ENCODE measurements at places on chromosomes 4 and X.

GRCh38 chrX:119389871-119390501 lies 9.2 kb upstream of the SLC25A43 start:
- no peak for DNase-seq

GRCh38 chrX:6768881-6769280 lies 234.0 kb upstream of the VCX3A start:
- DNase-seq, result no peak

DNA sequence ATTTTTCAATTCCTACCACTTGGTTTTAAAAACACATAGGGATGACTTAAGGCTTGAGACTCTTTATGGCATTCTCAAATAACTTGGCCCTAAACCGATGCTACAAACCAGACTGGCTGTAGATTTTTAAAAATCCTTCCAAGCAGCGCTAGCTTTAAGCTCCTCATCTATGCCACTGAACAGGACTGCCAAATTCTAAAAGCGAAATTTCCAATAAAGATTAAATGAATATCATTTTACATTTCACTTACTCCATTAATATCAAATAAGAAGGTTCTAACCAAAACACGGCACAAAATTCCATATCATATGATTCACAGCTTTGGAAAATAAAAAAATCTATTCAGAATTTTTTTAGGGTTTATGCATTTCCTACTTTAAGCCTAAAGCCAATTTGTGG lies 134.2 kb downstream of the FANCB start:
- DNase-seq, result no peak

- no peak for DNase-seq
Observed at GRCh38 chr4:83865417-83866150, 329.7 kb downstream of the GPAT3 start.

DNA sequence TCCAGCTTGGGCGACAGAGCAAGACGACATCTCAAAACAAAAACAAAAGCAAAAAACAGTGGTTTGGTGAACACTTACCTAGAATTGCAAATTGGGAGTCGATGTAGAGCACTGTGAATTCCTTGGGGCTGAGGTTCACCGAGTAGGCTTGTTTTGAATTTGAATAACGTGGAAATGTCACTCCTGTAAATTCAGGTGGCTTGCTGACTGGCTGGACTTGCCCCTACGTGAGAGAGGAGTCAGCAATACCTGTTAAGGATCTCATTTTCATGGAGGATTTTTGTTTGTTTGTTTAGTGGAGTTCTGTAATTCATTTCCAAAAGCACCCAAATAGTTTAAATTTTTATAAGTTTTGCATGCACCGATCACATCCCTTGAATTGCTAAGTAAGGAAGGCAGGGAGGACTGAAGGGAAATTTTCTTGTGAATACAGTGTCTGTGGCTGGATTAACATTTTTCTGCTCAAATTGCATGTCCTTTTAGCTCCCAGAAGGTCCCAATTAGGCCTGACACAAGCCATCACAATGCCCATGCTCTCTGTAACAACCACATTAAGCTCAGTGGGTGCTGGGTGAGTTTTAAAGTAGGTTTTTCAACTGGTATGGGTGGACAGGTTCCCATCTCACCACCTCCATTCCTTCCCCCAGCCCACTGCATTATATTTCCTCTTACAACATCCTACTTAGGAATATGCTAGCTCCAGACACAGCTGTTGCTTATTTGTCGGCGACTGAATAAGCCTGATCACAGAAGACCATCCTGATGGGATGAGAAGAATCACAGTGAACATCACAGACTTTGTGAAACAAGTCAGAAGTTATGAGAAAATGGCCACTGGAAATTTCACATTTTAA lies 58.5 kb upstream of the TTC29 start:
- DNase-seq, result no peak

DNA sequence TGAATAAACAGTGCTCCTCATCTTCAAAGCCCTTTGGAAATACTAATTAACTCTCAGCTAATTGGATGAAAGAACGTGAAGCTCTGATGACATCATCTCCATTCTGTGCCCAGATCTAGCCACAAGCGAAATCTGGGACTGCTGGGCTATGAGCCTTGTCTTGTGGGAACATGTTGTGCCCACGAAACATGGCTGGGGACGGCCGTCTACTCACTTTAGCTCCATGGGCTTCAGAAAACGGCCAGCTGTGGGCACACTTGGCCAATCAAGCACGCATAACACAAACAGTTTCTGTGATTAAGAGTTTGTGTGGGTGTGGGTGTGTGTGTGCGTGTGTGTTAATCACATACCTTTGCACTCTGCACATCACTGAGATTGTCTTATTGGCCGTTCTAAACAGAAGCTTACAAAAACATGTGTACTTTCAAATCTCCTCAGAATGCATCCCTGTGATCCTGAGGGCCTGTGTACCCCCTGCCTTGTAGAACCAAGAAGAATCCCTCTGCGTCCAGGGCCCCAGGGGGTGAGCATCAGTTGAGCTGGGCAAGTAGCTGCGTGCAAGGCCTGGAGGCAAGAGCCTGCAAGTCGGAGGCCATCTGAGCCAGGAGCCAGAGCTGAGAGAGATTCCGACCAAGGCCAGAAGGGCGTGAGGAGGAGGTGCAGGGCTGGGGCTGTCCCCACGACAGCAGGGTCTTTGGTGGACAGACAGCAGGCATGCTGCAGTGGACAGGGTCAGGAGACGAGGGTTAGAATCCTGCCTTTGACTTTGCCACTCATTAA lies 18.7 kb upstream of the ZNF185 start:
- no peak for DNase-seq

GRCh38 chr4:73391774-73392173 lies 12.3 kb upstream of the ALB start:
- DNase-seq, result no peak

DNA sequence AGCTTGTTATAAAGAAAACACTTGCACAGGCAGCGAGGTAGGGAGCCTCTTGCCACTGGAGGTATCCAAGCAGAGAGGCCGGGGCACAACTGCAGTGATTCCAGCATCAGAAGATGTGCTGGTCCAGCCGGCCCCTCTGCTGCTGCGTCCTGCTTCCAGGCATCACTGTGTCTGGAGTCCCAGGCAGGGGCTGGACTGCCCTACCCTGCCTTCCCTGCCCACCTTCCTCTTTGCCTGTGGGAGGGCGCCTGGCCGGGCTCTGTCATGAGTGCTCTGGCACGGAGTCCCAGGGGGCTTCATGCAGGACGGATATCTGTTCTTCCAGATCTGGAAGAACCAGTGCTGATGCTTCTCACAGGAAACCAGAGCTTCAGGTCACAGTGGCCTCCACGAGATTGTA lies 187.6 kb upstream of the PSAPL1 start:
- no peak for DNase-seq

DNA sequence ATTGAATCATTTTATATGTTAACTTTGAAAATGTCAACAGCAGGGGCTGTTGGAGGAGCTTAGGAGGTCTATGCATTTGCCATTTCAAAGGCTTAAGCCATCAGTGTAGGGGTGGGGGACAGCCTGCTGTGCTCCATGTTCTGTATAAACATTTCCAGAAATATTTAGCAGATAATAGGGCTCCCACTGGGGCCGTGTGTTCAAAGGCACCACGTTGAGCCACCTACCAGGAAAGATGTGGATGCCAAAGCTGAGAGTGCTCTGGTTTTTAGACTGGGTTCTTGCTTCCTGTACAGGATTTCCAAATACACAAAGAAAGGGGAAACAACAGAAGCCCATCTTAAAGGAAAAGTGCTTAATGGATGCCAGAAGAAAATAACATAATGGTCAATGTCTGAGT lies 219.5 kb downstream of the CENPC start:
- no peak for DNase-seq

- DNase-seq, result no peak
Observed at GRCh38 chrX:28920153-28920943, 333.1 kb downstream of the IL1RAPL1 start.

DNA sequence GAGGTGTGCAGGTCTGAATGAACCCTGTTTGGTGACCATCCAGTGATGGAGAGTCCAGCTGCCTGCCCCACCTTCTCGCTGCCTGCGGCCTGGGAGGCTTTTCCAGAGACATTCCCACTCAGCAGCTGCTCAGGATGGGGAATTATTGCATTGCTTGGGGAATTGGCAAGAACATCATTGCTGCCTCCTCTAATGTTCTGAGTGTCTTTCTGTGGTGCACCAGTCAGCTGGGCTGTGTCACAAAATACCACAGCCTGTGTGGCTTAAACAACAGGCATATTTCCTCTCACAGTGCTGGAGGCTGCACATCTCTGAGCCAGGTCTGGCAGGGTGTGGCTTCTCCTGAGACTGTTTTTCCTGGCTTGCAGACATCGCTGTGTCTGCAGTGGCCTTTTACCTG lies 86.8 kb upstream of the AFAP1 start:
- no peak for DNase-seq

GRCh38 chr4:98293104-98293887 lies 32.1 kb downstream of the RAP1GDS1 start:
- DNase-seq, result no peak

- no peak for DNase-seq
Observed at GRCh38 chr4:21901831-21902230, 46.7 kb downstream of the KCNIP4 start.

GRCh38 chr4:140374130-140374477 lies 658 bp downstream of the SCOC start:
- DNase-seq, result no peak

DNA sequence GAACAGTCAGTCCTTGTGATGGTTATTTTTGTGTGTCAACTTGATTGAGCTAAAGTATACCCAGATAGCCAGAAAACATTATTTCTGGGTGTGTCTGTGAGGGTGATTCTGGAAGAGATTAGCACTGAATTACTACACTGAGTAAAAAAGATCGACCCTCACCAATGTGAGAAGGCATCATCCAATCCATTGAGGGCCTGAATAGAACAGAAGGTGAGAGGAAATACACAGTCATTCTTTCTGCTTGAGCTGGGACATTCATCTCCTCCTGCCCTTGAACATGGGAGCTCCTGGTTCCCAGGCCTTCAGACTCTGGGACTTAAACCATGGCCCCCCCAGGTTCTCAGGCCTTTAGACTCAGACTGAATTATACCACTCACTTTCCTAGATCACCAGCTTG lies 22.3 kb downstream of the INPP4B start:
- DNase-seq, result no peak

DNA sequence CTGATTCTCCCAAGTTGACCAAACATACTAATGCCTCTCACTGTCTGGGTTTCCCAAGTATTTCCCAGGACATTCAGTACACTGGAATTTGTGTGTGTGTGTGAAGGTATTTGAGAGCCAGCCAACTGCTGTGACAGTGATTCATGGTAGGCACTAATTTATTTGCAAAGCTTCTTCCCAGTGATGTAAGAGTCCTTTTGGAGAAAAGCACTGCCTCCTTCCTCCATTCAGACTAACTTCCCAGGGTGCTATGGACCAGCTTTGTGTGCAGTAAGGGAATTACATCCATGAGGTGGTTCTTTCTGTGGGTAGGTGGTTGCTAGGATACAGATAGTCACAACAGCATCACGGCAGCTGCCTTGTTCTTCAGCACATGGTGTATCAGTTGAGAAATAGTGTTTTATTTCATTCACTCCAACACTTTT lies 8.7 kb downstream of the EGF start:
- DNase-seq, result no peak

DNA sequence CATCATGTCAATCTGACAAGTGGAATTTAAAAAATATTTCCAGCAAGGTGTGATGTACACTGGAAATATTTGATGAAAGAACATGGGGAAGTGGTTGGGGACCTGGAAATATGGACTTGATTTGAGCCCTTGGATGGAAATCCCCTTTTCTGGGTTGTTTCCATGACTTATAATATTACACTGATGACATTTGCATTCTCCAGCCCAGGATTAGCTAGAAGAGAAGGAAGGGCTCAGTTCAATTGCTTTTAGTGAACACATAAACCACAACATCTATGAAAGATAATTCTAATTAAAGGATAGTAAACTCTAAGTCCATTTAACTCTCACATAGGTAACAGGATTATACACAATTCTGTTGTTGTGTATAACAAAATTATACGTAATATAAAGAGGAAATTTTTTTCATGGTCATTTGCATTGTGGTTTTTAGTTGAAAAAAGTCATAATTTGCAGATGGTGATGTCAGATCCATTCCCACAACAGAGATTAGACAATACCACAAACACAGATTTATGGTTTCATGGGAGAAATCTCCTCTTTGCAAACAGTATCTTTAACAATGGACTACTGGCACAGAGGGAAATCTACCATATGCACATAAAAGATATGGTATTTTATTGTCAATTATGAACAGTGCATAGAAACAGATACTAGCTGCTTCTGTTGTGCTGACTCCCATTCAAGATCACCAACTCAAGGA lies 126.5 kb downstream of the DKK2 start:
- DNase-seq, result no peak

DNA sequence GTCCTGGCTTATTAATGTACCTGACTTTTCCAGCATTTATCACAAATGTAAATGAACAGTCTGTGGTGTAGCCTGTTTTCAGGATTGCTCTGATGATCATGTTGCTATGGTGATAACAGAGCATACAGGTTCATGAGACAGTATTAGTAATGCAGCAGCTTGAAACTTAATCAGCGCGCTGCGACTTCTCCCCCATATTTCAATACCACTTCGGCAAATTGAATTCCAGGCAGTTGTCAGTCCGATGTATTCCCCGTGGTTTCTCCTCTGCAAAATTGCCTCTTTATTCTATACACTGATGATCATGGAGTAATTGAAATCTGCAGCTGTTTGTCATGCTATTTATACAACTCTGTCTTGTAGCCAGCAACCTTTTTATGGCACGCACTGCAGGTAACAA lies 239.3 kb downstream of the C4orf33 start:
- no peak for DNase-seq

- DNase-seq, result no peak
Observed at GRCh38 chr4:125097729-125098128, 217.0 kb upstream of the FAT4 start.

- peak; percentile 25 for DNase-seq
Observed at GRCh38 chr4:105894660-105895582, at the start of gene NPNT. Gene NPNT (plus strand): TSS chr4:105895471. CDS start chr4:105895653, 182 bp downstream.

- no peak for DNase-seq
Observed at GRCh38 chrX:48667509-48667908, 16.1 kb upstream of the WAS start.

DNA sequence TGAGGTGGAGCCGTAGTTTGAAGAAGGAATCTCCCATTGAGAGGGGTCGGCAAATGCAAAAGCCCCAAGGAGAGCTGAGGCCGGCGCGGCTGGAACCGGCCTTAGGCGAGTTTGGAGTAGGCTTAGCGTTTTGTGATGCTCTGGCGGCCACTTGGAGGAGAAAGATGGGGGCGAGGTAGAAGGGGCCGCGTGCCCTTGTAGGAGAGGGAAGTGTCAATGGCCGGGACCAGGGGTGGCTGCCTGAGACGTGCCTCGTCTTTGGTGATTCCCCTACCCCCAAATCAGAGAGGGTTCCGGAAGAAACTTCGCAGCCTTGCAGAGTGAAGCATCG lies 11.7 kb downstream of the MSX1 start:
- DNase-seq, result no peak

GRCh38 chrX:48665991-48666390 lies 17.6 kb upstream of the WAS start:
- DNase-seq, result no peak

GRCh38 chr4:2671267-2671895 lies 84.8 kb downstream of the TNIP2 start:
- DNase-seq, result no peak

GRCh38 chr4:183860731-183861130 lies 44.4 kb upstream of the STOX2 start:
- no peak for DNase-seq

All from GM12891 (cell line).